ENCODE measurements at places on chromosomes 7 and 10.
A peak's percentile ranks its signal among the peaks of the same experiment; 100 is the strongest.

DNA sequence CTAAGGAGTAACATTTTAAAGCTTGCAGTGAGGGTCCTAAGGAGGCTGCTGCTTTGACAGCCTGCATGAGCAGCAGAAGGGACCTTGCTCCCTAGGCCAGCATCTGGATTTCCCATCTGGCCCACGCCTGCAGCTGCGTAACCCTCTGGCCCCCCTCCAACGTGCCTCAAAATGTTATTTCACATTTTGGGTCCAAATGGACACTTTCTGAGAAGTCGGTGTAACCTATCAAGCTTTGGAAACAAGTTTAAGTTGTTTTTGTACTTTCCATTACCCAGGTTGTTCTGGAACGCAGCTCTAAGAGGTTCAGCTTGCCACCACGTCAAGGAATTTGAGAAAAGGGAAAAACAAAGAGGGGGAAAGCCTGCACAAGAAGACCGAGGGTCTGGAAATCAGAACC, 338.3 kb downstream of the KCNMA1 start:
- no peak for DNase-seq

DNA sequence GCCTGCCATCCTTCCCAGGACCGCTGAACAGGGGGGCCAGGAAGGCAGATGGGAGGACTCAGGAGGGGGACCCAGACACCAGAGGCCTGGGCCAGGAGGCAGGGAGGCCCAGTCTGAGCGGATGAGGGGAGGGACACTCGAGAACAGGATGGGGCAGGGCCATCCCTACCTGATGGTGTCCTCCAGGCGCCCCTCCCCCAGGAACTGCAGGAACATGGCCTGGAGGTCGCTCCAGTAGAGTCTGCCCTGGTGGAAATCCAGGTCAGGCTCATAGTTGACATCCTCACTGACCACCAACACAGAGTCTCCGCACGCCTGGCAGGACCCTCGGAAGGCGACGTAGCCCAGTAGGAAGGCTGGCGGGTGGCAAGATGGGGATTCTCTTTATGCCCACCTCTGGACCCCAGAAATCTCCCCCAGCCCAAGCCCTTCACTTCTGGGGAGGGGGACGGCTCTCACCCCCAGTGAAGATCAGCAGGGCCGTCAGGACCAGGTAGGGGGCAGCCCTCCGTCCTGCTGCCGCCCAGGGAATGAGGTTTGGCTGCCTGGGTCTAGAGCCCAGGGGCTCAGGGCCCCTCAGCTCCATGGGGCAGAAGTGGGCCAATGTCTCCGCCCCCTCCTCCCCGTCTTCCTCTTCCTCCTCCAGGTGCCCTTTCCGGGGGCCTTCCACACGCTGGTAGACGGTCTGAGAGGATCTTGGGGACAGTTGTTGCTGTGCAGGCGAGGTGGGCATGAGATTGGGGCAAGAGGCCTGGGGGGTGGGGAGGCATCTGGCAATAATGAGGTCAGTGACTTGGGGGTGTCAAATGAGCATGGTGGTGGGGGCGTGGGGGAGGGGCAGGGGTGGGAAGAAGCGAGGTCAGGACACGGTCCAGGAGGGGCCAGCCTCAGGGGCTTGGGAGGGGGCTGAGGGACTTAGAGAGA, 573 bp downstream of the TFR2 start:
- DNase-seq: no peak

- DNase-seq: peak; percentile 5
Measured at GRCh38 chr10:323651-324293, 188.5 kb downstream of the ZMYND11 start.

DNA sequence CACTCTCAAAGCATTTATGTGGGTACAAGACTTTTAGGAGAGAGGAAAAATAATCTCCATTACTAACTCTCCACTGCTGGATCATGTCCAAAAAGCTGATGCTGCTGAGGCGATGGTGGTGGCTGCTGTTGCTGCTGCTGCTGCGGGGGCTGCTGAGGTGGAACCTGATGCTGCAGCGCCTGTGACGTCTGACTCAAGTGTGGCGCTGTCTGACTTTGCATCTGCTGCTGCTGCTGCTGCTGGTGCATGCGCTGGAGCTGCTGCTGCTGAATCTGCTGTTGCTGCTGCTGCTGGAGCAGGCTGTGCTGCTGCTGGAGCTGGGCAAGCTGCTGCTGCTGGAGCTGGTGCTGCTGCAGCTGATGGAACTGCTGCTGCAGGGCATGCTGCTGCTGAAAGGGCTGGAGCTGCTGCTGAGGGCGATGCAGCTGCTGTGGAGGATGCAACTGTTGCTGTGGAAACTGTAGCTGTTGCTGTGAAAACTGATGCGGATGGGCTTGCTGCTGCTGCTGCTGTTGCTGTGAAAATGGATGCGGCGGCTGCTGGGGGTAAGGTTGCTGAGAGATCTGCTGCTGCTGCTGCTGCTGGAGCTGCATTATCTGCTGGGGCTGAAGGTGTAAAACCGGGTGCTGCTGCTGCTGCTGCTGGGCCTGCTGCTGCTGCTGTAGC, 34.5 kb downstream of the PAXIP1 start:
- no peak for DNase-seq

- no peak for DNase-seq
Measured at GRCh38 chr7:119783799-119784198, 489.2 kb upstream of the KCND2 start.

- DNase-seq: no peak
Measured at GRCh38 chr7:24899161-24899560, 80.8 kb downstream of the OSBPL3 start.

DNA sequence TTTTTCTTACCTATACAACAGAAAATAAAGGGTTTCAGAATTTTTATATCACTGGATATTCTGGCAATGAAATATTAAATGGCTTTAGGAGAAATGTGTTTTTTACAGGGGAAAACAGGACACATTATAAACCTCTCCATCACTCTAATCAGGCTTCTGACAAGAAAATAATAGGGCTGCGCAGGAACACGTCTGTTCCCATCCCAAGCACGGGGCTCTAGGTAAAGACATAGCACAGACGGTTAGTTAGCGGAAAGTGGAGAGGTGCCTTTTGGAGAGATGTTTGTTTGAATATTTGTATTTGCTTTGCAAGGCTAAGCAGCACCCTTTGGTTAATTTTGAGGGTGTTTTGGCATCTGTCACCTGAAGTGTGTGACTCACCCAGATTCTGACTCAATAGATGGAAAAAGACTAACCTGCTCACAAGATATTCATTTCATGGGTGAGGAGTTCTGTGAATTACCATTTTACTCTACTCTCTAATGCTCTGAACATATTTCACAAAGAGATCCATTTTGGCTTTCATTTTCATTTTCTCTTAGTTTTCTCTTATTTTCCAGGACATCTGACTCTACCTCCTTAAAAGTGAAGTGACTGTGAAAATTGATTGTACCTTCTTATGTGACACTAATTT, 174.5 kb upstream of the AKR1E2 start:
- no peak for DNase-seq

DNA sequence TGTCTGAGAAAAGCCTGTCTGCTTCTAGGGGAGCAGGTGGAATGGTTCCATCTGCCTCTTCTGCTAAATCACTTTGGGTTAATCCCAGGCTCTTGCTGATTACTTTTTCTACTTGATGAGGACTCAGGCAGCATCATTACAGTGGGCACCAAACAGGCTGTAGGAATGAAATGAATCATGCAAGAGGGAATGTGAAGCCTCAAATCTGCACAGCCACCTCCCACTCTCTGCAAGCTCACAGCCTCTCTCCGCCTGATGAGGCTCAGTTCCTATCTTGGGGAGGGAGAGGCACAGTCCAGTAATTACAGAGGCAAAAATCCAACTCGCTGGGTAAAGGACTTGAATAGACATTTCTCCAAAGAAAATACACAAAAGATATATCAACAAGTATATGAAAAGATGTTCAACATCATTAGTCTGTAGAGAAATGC, 34.0 kb downstream of the HSPA12A start:
- no peak for DNase-seq

DNA sequence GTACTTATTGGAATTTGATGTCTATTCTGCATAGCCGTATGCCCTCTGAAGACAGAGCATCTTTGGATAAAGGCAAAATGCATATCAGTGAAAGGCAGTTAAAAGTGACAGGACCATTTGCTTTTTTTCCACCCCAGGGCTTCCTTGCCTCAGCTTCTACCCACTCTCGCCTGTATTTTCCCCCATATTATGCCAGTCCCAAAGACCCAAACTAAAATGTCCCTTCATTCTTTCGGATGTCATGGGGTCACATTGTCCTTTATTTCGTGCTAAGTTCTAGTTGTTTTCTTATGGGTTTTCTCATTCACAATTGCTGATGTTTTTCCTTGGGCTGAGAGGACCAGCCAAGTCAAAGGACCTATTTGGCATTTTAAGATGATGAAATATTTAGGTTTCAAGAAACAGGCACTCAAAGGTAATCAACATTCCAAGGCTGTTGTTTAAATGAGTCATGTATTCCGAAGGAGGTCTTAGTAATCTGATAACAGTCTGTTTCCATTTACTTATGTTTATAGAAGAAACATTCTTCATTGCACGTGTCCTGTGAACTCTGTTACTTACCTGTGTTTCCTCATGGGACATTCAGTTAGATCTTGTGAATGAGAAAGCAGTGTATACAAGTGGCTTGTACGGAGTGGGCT, 74.1 kb downstream of the DNAH11 start:
- no peak for DNase-seq

DNA sequence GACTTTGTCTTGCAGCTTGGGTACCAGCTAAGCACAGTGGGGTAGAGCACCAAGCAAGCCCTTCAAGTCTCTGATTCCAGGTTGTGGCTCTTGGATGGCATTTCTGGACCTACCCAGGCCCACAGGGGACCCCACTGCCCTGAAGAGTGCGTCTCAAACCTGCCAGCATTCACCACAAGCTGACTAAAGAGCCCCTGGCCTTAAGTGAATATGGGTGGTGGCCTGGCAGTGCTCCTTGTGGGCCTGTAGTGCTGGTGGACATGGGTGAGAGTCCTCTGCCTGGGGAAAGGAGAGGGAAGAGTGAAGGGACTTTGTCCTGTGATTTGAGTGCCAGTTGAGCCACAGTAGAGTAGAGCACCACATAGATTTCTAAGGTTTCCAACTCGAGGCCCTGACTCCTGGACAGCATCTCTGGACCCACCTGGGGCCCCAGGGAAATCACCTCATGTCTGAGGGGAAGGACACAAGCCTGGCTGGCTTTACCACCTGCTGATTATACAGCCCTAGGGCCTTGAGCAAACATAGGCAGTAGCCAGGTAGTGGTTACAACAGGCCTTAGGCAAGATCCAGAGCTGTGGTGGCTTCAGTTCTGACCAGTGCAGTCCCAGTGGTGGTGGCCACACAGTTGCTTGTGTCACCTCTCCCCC, 23.7 kb downstream of the GSDME start:
- DNase-seq: no peak

- DNase-seq: no peak
Measured at GRCh38 chr7:115932880-115933279, 97.7 kb downstream of the TFEC start.

GRCh38 chr10:49241385-49241784, 53.2 kb upstream of the TMEM273 start:
- no peak for DNase-seq

Measured in KG1 (cell line).